ENCODE measurements at places on chromosomes 13 and 19. TPM values are rescaled to one million over a fixed set of nuclear protein-coding genes. Genes with fewer than 3 reads are reported as not detected.

Gene SERPINE3
- total RNA-seq: 0.63 TPM

Gene KCNN4
- not detected for total RNA-seq

Gene S1PR5
- not detected for total RNA-seq

Gene FGF9
- 10.3 TPM for total RNA-seq

Gene ZNF560
- total RNA-seq: 0.63 TPM

Gene PTH2
- not detected for total RNA-seq

Gene TBXA2R
- total RNA-seq: 0.63 TPM

Gene LPAR2
- total RNA-seq: 43.8 TPM

Gene PARP4
- total RNA-seq: 10.3 TPM

Gene ZNF729
- not detected for total RNA-seq

Gene ATXN8OS
- total RNA-seq: 2.2 TPM

Gene MRPL57
- total RNA-seq: 16.6 TPM

Gene C19orf67
- total RNA-seq: not detected
